ENCODE measurements at places on chromosomes 5 and 9.

DNA sequence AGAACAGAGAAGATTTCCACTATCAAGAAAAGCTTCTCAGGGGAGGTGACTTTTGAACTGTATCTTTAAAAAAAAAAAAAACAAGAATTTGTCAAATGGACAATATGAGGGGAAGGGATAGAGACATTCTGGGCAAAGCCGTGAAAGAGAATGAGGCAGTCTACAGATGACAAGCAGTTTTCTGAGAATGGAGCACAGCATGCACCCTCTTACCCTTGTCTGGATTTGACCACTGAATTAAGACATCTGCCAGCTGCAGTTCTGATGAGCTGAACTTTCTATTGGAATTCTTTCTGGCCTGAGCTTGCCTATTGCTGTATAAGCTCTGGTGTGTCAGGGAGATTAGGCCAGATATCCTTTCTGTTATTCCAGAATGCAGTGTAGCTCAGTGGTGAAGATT lies 10.3 kb upstream of the RANBP3L start:
- DNase-seq, result no peak

GRCh38 chr5:1488882-1489680 lies 34.7 kb downstream of the LPCAT1 start:
- no peak for DNase-seq

GRCh38 chr9:134565316-134565915 lies 76.2 kb upstream of the COL5A1 start:
- DNase-seq, result no peak

DNA sequence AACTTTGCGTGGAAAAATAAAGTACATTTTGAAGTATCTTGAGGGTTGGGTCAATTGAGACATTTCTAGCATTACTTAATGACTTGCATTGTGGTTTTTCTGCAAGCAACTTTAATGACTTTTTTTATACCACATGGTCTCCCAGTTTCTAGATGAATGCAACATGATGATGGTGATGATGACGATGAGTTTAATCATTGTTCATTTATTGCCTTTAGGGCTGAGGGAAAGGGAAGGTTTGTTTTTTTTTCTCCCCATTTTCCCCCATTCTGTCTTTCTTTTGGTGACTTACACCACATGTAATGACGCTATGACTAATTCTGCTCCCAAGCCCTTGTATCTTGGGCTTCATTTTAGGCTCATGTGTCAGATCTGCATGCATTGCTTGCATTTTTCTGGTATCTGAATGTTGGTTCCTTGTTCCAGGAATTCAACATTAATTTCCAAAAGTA lies 57.7 kb upstream of the NXNL2 start:
- DNase-seq, result no peak

DNA sequence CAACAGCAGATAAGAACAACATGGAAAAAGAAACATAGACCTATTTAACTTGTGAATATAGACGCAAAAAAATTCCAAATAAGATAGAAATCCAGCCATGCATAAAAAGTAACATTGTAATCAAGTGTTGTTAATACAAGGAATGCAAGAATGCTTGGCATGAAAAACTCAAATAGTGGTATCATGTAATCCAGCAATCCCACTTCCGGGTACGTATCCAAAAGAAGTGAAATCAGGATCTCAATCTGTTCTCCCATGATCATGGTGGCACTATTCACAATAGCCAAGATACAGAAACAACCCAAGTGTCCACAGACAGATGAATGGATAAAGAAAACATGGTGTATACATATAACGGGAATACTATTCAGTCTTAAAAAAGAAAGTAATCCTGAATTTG lies 437.4 kb downstream of the ARHGEF28 start:
- DNase-seq, result no peak

- no peak for DNase-seq
Observed at GRCh38 chr9:132210472-132211145, 48.8 kb downstream of the NTNG2 start.

DNA sequence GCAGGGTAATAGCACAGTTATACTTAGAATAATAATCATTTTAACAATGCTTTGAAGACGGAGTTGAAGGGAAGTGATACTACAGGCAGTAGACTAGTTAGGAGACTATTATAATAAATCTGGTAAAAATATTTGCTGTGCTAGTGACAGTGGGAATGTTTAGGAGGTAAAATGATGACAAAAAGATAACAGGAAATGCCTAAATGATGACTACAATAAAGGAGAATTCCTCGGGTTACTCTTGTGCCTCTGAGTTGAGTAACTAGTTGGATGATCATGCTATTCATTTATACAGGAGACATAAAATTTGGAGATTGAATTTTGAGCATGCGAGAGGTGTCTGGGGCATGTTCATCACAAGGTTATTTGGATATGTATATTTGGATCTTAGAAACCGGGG lies 32.2 kb upstream of the PAM start:
- DNase-seq, result no peak

GRCh38 chr5:153891394-153891793 lies 147.3 kb downstream of the FAM114A2 start:
- no peak for DNase-seq

- DNase-seq, result no peak
Observed at GRCh38 chr9:966870-967269, 9.6 kb upstream of the DMRT3 start.

- DNase-seq, result no peak
Observed at GRCh38 chr5:143946837-143947236, 134.9 kb downstream of the HMHB1 start.

GRCh38 chr5:123786411-123786810 lies 274.4 kb downstream of the CSNK1G3 start:
- peak; percentile 18 for DNase-seq

DNA sequence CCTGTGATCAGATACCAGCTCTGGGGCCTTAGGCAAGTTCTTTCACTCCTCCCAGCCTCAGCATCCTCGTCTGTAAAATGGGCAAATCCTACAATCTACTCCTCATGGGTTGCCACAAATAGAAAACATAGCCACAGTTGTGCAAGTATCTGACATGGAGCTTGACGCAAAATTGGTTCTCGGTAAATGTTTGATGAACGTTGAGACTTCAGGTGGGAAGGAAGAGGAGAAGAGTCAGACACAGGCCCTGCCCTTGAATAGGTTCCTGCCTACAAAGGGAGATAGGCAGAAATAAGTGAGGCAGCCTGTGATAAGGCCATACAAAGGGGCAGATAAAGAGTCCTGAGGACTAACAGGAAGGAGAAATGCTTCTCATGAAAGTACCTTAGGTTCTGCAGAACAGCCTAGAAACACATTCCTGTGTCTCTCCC lies 26.1 kb upstream of the CPEB4 start:
- peak; percentile 79 for DNase-seq

GRCh38 chr9:125646621-125647100 lies 60.3 kb downstream of the MAPKAP1 start:
- peak; percentile 14 for DNase-seq

GRCh38 chr5:10501554-10502075 lies 59.9 kb downstream of the ROPN1L start:
- DNase-seq, result peak; percentile 36

DNA sequence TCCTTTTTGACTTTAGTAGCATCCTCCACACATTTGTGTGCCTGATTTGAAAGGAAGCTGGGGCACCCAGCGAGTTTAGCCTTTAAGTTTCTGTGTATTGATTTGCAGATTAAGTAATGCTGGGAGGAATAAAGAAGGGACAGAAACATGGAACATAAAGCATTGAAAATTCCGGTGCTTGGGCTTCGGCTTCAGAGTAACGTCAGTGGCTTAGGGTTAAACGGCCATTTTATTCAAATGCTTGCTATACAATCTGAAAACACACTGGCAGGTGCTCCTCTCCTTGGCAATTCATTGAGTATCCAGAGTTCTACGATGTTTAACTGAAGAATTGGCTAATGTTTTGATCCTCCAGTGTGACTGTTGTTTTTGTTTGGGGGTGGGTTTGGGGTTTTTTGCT lies 58.0 kb upstream of the FSD1L start:
- DNase-seq, result no peak

GRCh38 chr9:113376634-113377567 lies at the start of gene HDHD3:
HDHD3 (minus strand) TSS chr9:113376986; CDS start chr9:113374354, 2,632 bp downstream.
- peak; percentile 88 for DNase-seq

GRCh38 chr9:14222149-14222835 lies 91.6 kb downstream of the NFIB start:
- DNase-seq, result no peak

- peak; percentile 65 for DNase-seq
Observed at GRCh38 chr5:122078116-122079110, at the start of gene LOX. LOX (minus strand) TSS chr5:122078259; CDS start chr5:122077985, 274 bp downstream.

GRCh38 chr5:111308951-111309350 lies 84.8 kb downstream of the CAMK4 start:
- no peak for DNase-seq

DNA sequence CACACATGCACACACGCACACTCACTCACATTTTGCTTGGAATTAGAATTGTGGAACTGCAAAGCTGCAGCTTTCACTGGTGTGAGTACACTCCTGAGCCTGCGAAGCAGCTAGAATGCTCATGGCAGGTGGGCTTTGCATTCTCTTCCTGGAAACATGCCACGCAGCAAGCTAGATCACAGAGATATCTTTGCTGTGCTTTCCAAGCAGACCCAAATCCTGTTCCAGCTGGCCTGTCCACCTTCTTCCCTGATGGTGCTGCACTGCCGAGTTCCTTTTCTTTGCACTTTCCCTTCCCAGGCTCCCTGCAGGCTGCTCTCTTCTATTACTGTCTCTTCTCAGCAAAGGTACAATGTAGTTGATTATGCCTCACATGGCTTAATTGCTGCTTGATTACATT lies 92.7 kb upstream of the CKMT2 start:
- no peak for DNase-seq

DNA sequence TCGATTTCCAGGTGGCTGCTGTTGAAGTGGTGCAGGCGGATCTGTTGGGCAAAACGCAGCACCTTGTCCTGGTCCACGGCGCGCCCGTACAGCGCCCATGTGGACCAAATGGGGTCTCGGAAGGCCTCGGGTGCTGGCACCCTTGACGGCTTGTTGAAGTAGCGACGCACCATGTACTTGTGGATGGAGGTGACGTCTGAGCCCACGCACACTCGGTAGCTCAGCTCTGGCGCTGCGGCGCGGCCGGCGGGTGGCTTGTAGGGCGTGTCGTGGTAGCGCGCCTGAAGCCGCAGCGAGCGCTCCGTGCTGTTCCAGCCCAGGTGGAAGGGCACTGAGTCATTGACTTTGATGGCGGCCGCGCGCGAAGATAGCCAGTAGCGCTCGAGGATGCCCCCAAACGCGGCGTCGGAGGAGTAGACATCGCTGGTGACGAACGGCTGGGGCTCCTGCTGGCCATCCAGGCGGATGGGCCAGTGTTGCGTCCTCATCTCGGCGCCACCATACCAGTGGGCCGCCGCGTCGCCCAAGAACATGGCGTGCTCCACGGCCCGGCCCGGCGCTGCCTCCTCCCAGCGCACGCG lies 4.7 kb downstream of the MYORG start:
- DNase-seq, result no peak

DNA sequence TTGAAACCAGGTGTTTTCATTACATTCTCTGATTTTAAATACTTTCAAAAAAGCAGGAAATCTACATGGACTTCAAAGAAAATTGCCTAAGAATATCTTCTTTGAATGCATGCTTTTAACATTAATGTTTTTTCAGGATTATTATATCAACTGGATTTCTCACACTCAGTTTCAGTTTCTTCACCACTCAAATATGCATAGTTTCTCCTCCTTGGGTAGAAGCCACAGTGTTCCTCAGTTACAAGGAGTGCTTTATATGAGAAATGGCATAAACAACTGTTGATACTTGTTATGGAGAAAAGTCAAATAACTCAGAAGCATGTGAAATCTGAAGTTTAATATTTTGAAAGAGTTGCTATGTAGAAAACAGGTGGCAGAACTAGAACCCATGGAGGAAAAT lies 196.9 kb downstream of the DMRTA1 start:
- DNase-seq, result no peak

GRCh38 chr5:74497706-74498105 lies 142.8 kb downstream of the ENC1 start:
- DNase-seq, result no peak

- peak; percentile 76 for DNase-seq
Observed at GRCh38 chr5:17203329-17204132, 13.9 kb upstream of the BASP1 start.
